ENCODE measurements at places on chromosomes 13 and 19.

- no peak for DNase-seq
Measured at GRCh38 chr13:34721631-34722595, 220.2 kb upstream of the NBEA start.

GRCh38 chr13:106525865-106526264 lies 9.6 kb downstream of the EFNB2 start:
- DNase-seq = no peak

DNA sequence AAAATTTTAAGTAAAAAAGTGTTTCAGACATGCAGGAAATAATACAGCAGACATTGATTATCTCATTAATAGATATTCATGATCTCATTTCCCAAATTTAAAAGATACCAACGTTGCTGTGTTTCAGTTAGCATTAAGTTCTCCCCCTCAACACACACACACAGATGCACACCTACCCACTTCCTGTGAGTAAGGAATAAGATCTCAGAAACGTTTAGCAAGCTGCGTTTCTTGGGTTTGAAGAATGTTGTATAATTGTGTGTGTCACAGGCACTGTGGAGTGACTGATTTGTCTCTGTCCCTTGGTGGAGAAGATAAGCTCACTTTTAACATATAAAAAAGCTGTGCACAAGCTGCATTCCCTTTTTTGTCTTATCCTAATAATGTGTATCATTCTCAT lies 196.8 kb downstream of the PDS5B start:
- DNase-seq = no peak

GRCh38 chr13:20891768-20892167 lies 10.8 kb downstream of the XPO4 start:
- no peak for DNase-seq

DNA sequence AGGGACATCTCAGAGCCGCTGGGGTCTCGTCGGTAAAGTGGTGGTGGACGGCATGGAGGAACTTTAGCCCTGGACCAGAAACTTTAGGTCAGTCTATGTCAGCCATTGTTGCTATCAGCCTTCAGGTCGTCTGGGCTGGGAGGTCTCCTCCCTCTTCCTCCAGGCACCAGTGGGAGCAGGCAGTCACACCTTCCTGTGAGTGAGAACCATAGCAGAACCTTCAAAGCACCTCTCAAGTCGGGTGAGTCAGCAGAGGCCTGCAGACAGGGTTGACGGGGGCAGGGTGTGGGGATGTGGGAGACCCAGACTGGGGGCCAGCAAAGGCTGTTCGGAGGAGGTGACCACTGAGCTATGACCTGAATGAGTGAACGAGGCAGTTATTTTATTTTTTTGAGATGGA lies 15.4 kb upstream of the SBNO2 start:
- no peak for DNase-seq

Measured in thoracic aorta (tissue), 2 donors.